Cerebellum (tissue), 4 donors: ENCODE measurements at places on chromosomes 12 and 14.
A peak's percentile ranks its signal among the peaks of the same experiment; 100 is the strongest.

- no peak for DNase-seq
Measured at GRCh38 chr12:26123482-26123980, 1.3 kb downstream of the BHLHE41 start.

- peak; percentile 42 for DNase-seq
Measured at GRCh38 chr12:91565846-91566245, 383.2 kb upstream of the DCN start.

- no peak for DNase-seq
Measured at GRCh38 chr12:99370421-99371138, 277.0 kb upstream of the GARIN6 start.

DNA sequence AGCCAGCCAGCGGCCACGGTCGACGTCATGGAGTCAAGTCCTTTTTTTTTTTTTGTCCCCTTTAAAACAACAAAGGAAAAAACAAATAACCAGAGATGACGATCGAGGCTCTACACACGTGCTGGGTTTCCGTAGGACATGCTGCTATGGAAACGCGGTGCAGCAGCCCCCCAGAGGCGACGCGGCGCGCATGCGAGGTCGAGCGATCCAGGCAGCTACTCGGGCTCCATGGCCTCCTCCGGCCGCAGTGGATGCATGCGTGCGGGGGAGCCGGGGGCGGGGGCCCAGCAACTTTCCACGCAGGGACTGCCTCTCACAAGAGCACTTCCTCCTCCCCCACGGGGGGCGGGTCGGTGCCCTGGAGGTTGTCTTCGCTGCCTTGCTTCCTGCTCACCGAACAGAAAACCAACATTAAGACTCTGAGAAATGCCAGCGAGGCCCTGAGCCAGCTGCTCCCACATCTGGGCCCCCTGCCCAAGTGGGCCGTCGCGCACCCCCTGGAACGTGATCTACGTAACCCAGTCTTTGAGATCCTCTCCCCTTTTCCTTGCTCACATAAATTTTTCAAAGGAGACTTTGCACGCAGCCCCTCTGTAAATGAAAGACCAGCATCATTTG, 30.7 kb downstream of the P2RX4 start:
- no peak for DNase-seq

- DNase-seq, result no peak
Measured at GRCh38 chr12:122847921-122848421, 12.7 kb downstream of the HIP1R start.

DNA sequence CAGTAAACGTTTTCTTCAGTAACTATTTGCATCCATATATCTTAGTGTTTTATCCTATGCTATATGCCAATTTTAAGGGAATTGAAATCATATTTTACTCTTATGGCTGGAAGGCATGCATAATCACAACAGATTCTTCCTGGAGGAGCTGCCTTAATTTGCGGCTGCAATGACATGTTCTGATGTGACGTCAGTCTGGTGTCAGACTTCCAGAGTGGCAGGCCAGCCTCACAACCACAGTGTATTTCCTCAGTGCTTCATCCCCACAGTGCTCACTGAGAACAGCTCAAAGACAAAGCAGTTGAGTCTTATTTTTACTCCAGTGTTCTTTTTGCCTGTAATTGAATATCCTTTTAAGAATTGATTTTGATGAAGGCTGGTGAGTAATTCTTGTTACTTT, 107.1 kb downstream of the PLEKHA5 start:
- no peak for DNase-seq

DNA sequence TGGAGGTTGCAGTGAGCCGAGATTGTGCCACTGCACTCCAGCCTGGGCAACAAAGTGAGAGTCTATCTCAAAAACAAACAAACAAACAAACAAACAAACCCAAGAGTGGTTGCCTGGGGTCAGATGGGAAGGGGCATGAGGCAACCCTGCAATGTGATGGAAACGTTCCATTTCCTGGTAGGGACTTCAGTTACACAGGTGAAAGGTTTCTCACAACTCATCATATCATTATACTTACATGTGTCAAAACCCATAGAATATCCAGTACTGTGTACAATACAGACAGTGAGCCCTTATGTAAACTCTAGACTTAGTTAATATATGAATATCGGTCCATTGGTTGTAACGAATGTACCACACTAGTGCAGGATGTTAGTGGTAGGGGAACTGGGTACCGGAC, 7.2 kb upstream of the KLC1 start:
- DNase-seq, result no peak

DNA sequence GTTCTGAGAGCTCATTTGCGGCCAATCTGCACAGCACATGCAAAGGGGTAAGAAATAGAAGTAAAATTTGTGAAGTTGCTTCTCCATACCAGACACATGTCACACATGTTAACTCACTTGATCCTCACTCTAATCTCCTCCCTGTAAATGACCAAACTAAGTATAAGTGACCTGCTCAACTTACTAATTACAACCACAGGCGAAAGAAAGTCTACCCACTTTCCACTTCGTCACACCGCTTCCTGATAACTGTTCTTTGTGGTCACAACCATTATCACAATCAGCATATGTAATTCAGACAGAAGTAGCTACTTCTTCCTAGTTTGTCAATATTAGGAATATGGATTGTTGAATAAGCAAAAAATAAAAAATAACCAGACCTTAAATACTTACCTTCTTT, 293.7 kb upstream of the CLEC14A start:
- DNase-seq, result no peak

- no peak for DNase-seq
Measured at GRCh38 chr12:24709216-24709615, 239.7 kb downstream of the BCAT1 start.

- no peak for DNase-seq
Measured at GRCh38 chr12:131101006-131101405, 147.3 kb downstream of the ADGRD1 start.

DNA sequence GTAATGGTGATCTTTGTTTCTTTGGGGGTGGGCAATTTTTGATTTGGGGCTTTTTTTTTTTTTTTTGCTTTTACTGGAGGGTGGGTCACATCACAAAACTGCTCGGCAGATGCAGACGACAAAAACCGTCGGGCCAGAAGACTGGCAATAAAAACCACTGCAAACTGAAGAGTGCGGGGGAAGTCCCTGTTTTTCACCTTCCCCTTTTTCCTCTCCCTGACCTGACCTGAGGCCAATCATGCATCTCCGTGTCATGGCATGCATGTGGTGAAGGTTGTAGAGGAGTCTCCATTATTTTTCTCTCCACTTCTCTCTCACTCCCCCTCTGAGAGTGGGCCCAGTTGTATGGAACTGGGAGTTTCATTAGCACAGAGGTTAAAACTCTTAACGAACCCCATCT, 57.5 kb downstream of the AP5M1 start:
- no peak for DNase-seq

GRCh38 chr12:116058574-116058973, 218.9 kb downstream of the MED13L start:
- DNase-seq, result no peak

GRCh38 chr12:41663598-41664265, 475.6 kb downstream of the PDZRN4 start:
- no peak for DNase-seq

DNA sequence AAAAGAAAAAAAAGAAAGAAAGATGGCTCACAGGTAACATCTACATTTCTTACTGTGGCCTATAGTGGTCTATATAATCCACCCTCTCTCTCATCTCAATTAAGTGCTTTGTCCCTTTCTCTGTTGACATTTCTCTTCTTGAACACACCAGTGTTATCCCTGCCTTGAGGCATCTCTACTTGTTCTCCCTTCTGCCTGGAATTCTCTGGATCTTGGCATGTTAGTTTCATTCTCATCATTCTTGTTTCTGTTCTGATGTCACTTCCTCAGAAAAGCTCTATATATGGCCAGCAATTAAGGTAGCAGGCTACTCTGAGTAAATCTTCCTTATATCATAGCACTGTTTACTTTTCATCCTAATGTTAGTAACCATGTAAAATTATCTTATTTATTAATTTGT, 155.7 kb upstream of the PDZRN4 start:
- DNase-seq, result no peak

DNA sequence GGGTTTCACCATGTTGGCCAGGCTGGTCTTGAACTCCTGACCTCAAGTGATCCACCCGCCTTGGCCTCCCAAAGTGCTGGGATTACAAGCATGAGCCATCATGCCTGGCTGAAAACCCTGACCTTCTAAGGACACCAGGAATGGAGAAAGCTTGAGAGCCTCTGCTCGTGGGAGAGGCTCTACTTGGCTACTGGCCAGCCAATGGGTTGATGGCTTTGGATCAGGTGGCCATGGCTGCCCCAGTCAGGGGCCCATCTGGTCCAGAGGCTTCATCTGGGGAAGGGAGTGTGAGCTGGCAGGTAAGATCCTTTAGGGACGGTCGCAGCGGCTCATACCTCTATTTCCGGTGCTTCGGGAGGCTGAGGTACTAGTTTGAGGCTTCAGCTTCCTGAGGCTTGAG, 42.5 kb upstream of the PPP1CC start:
- no peak for DNase-seq

DNA sequence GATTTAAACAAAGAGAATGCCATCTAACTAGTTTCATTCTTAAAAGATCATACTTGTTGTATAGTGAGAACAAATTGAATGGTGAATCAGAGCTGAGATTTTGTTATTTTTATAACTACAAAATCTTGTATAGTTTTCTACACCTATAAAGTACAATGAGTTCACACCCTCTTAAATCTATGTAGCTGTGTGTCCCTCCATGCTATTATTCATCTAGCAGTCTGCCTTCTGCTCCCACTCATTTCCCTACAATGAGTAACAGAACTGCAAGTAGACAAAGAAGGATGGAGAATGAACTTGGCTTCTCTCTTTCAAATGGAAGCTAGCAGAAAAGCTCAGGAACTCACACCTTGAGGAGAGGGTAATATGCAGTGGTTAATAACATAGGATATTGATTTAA, 7.1 kb downstream of the IFNG-AS1 start:
- DNase-seq, result no peak

DNA sequence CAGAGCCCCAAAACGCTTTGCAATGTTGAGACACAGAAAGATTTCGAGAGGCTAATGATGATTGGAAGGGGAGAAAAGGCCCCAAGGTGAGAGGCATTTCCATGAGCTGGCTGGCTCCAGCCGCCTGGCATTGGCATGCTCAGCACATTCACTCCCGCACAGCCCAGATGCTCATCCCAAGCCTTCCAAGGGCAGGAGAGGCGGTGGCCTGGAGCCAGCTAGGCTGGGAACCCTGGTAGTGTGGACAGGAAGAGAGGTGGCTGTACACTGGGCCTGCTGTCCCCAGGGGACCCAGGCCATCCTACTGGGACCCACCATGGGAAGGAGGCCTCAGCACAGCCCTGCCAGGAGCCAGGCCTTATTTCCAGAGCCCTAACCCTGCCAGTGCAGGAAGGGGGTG, 72.2 kb downstream of the SPTB start:
- no peak for DNase-seq

DNA sequence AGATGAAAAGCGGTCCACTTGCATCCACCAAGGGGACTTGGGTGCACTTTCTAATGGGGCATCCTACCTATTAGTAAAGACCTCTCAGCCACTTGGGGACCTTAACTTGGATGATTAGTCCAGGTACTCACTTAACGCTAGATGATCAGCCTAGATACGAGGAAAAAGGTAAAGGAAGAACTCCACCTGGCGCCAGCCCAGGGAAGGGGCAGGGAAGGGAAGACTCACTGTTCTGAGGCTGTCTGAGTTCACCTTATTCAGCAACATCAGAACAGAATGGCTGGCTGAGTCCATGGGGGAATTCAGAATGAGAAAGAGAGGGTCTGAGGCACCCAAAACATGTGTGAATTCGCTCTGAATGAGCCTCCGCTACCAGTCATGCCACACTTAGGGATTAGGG, 7.1 kb downstream of the IL22 start:
- DNase-seq, result no peak

DNA sequence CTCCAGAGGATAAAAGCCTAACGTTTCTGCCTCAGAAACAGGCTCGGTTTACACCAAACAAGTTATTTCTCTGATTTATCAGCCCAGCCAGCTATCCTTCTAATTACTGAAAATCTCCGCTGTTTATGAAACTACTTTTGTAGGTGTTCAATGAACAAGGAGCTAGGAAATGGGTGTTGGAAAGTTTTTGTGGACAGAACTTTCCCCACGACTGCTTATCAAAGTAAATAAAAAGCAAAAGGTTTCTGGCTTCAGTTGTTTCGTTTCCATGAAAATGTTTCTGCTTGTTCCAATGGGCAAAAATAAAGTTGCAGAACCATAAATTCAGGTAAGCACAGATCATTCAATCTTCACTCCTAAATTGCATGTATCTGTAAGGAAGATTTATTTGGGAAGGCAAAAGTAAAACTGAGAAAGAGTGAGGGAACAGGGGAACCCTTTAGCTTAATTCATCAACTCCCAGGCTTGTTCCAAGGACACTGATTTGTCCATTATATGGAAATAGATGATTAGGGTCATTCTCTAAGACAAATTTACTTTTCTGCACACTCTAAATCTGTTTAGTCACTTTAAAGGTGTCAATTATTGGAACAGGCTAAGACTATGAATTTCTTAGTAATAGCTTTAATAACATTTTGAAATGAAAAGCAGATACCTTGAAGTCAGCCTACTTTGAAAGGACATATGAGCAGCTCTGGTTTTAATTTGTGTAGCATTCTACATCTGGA, 175.9 kb upstream of the CDKN3 start:
- DNase-seq, result no peak

DNA sequence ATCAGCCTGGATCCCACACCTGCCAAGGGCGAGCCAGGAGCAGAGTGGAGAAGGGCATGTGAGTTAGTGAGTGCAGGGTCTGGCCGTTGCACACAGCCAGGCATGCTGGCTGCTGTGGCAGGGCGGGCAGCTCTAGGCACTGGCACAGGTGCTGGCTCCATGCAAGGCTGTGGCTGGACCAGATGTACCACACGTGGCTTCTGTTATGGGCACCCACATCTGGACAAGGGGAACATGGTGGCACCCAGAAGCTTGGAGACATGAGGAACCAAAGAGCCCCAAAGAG, 20.1 kb downstream of the SERPINA3 start:
- no peak for DNase-seq

GRCh38 chr14:95577067-95577800, 42.4 kb downstream of the GLRX5 start:
- DNase-seq, result no peak

DNA sequence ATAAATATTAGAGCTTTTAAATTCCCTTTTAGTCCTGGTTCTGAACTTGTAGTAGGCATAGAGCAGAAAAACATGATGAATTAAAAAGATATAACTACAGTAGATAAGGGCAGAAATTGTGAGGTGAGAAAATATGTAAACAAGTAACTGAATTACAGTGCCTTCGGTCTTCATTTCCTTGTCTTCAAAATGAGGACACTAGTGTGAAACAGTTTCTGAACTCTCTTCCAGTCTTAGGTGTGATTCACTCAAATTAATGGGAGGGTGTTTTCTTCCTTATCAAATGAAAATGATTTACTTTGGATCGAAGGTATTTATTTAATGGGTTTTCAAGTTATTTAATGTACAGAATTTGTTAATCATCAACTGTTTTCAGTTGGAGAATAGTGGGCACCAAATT, 1.5 kb downstream of the FGD4 start:
- DNase-seq, result no peak
